ENCODE measurements at places on chromosomes 7 and 10. TPM values are rescaled to one million over a fixed set of nuclear protein-coding genes. Genes with fewer than 3 reads are reported as not detected.

LRRN3 gene
- total RNA-seq, result 196 TPM

ASB15 gene
- total RNA-seq, result not detected

HOXA2 gene
- total RNA-seq, result not detected

PGAM2 gene
- total RNA-seq, result 0.34 TPM

TRIL gene
- total RNA-seq, result not detected

NKX2-3 gene
- total RNA-seq, result not detected

SPDYE3 gene
- total RNA-seq, result not detected

PNLIP gene
- total RNA-seq, result not detected

HKDC1 gene
- total RNA-seq, result 1.8 TPM

CCM2 gene
- 99.9 TPM for total RNA-seq

LDB1 gene
- 83.6 TPM for total RNA-seq

AKR1D1 gene
- total RNA-seq, result not detected

GRCh38 chr7:93574269-93574645 is 267 bp downstream of the CALCR start:
- DNase-seq, result no peak

GRCh38 chr10:79446758-79447084 is 1.3 kb upstream of the ZCCHC24 start:
- DNase-seq, result no peak

DNA sequence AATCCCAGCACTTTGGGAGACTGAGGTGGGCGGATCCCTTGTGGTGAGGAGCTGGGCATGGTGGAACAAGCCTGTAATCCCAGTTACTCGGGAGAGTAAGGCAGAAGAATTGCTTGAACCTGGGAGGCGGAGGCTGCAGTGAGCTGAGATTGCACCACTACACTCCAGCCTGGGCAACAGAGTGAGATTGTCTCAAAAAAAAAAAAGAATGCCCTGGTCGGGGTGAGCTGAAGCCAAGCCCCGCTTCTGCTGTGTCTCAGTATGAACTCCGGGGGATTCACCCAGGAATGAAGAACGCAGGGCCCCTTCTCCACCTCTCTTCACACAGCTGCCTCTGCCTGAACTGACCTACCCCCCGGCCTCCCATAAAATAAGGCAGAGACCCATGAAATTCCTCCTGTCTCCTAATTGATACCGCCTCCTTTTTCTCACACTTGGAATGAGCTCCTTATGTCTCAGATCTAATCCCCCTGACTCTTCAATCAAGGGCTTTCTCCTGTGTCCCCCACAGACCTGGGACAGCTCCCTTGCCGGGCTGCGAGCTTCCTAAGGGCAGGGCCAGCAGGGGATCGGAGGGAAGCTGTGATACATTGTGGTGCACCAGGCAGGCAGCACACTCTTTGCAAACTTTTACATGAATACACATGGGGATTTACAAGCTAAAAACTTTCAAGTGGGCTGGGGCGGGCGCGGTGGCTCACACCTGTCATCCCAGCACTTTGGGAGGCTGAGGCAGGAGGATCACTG is 911 bp upstream of the ZP3 start:
- no peak for DNase-seq

- DNase-seq, result no peak
Measured at GRCh38 chr7:158025686-158026600, 561.7 kb downstream of the PTPRN2 start.

DNA sequence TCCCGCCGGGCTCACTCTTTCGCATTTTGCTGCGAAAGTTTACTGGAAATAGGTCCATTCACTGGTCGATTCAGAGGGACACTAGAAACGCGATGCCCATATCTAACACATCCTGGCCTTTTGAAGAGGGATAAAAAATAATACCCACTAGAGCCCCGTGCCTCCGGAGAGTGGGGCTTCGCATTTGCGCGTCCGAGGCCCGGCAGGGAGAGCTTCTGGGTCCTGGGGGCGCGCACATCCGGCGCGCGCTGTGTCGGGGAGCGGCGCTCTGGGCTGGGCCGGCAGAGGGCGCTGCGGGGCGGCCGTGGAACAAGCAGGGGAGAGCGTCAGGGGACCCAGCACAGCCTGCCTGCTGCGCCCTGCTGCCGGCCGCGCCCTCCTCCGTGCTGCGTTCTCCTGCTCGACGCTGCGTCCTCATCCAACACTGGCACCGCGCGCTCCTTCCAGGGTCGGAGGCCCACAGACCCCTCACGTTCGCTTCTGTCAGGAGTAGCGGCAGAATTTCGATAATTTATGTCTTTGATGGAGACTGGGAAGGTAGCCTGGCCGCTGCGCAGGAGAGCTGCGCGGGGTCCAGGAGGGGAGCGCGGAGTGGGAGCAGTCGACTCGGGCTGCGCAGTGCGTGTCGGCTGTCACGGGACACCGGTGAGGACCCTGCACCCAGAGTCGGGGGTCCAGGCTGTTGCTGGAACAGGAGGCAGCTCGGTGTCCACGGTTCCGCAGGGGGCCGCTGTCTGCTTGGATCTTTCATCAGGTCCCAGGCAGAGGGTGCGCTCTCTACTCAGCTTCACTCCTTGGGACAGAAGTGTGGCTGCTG is 41.5 kb upstream of the ZNF32 start:
- DNase-seq, result peak; percentile 90

- DNase-seq, result no peak
Measured at GRCh38 chr10:129042776-129043595, 424.1 kb upstream of the MGMT start.

DNA sequence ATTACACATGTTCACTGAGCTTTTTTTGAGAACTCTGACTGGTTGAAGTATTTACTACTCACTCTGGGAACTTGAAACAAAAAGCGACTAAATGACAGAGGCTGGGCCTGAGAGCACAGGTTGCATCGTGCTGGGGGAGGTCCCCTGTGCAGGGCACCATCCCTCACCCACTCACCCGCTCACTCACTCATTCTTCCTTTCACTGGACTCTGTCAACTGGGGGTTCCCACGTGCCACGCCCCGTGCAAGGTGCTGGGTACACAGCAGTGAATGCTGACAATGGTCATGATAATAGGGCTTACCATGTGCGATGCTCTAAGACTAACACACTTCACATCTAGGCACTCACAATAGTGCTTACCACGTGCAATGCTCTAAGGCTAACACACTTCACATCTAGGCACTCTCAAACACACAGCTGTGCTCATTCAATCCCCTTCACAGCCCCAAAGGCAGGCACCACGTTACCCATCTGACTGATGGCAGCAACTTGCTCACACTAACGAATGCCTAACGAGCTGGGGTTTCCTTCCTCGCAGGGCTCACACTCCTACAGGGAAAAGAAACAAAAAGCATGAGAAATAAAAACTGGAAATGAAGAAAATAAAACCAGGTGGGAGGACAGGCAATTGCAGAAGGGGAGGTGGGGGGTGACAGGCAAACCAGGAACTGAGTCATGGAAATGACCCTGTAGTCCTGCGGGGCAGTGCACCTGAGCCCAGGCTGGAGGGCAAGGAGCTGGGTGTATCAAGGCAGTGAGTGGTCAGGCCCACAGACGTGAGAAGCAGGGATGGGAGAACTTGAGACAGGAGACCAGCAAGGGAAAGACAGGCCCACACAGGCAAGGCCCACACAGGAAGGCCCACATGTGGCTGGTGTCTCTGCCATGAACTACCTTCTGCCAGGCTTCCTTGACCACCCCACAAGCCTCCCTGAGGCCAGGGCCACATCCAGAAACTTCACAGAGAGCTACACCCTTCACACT is 147.0 kb upstream of the FAM20C start:
- DNase-seq, result peak; percentile 14

GRCh38 chr10:81219758-81220157 is 655.2 kb upstream of the NRG3 start:
- DNase-seq, result no peak

DNA sequence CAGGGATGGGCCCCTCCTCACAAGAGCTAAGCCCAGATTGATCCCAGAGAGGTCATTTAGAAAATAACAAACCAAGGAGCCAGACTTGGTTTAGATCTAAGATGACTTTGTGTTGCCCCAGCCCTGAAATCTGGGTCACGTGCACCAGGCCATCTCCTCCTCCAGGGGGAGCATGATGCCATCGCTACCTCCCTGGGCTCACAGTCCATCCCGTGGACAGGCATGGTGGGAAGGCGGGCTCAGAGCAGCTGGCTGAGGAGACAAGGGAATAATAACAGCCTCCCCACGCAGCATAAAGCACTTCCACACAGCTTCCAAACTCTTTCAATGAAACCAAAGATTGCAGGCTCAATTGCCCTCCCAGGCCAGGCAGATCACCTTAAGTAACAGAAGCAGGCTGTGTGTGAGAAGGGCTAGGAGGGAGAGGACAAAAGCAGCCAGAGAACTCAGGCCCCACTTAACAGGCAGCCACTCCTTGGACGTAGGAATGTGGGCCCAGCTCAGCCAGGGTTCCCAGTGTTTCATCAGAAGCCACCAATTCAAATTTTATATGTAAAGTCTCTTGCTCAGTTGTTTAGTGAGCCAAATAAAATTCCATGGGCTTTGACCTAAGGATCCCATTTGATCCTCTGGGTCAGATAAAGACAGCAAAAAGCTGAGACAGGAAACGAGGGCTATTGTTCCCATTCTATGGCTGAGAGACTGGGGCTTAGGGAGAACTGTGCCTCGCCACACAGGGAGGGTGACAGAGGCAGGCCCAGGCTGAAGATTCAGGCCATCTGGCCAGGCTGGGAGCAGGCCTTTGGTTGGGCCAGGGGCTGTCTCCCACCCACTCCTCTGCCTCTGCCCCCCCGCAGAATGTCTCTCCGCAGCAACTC is 100.2 kb downstream of the COL13A1 start:
- DNase-seq, result peak; percentile 30

- DNase-seq, result no peak
Measured at GRCh38 chr10:87504307-87504639, 420 bp upstream of the MINPP1 start.

GRCh38 chr10:13839430-13839990 is 252.7 kb downstream of the PRPF18 start:
- DNase-seq, result no peak

DNA sequence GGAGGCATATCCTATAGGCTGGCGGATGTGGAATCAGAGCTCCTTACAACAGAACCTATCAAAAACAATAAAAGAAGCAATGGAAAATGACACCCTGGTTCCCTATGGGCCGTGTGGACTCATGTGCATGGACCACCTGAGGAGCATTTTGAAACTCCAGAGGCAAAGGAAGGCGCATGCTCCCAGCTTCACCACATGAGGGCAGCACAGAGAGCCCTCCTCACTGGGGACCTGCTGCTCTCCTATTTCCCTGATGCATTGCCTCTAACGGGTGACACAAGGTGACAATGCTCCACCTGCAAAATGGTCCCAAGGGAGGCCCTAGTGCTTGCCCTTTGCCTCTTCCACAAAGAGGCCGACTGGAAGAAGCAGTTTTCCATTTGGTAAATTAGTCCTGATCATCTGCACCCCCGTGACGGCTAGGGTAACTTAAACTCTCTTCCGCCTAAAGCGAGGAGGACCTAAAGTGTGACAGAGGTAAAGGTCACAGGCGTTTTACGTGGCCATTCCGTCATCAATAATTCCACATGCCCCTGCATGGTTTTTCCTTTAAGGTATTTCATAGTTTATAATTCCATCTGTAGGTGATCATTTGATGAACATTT is 67.7 kb downstream of the GPAM start:
- DNase-seq, result peak; percentile 56

- DNase-seq, result no peak
Measured at GRCh38 chr7:131633342-131633843, 77.0 kb upstream of the PODXL start.

- no peak for DNase-seq
Measured at GRCh38 chr7:5420067-5420880, 3.4 kb downstream of the TNRC18 start.

GRCh38 chr7:27793780-27794179 is 53.8 kb downstream of the TAX1BP1 start:
- no peak for DNase-seq

GRCh38 chr7:135386181-135386580 is 123.7 kb downstream of the CNOT4 start:
- no peak for DNase-seq

- no peak for DNase-seq
Measured at GRCh38 chr10:124072106-124072505, 21.3 kb downstream of the CHST15 start.

GRCh38 chr7:33354201-33354600 is 224.8 kb downstream of the BBS9 start:
- no peak for DNase-seq

- no peak for DNase-seq
Measured at GRCh38 chr7:143259765-143260164, 3.5 kb upstream of the GSTK1 start.

DNA sequence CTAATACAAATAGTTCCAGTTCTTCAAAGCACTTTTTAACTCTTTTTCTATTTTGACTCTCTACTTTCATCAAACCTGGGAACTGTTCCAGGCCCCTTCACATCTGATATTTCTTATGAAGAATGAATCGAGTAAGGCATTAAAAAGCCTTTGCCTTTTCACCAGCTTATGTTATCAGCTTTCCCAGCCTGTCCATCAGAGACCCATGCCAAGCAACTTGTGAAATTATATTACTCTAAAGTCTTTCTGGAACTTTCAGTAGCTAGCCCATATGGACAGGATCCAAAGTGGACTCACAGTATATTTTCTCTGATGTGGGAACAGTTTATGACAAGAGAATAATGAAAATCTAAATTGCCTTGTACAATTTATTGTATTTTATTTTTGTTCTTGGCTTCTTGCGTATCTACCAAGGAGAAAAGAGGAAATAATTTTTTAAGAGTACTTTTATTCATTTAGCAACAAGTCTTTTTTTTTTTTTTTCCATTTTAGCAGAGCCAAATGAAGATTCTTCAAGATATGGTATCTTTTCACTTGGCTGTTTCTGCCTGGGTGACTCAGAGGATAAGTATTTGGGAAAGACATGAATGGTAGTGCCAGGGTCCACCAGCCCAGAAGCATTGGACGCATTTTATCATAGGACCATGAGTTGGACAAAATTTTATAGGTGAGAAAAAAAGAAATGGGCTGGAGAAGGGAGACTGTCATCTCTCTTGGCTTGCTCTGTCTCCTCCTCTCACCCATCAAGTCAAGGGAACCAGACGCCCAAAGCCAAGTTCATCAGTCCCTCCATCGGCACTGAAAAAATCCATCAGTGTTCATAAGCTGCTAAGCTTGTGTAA is 195.8 kb upstream of the NEBL start:
- no peak for DNase-seq

- no peak for DNase-seq
Measured at GRCh38 chr10:125192620-125193019, 32.3 kb upstream of the CTBP2 start.

DNA sequence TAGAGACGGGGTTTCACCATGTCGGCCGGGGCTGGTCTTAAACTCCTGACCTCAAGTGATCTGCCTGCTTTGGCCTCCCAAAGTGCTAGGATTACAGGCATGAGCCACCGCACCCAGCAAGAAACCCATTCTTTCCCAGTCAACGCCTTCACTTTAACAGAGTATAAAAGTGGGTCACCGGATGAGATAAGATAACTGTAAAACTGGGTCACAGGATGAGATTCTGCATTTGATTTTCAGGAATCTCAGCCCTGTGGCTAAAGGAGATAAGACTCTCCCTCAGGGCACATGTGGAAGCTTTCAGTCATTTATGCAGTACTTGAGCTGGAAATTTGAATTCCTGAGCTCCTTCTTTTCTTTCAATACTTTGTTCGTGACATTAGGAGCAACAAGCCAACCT is 70.8 kb downstream of the LRRC17 start:
- no peak for DNase-seq

Data from activated CD8-positive, alpha-beta T cell treated with anti-CD3 and anti-CD28 coated beads, Interleukin-2, amount 10 ng/mL, durations not matched to agents 7 days and 5 days (primary cell).